Renal cortex interstitium (tissue), 15 donors: ENCODE measurements at places on chromosomes 2 and 18. TPM values are rescaled to one million over a fixed set of nuclear protein-coding genes. Genes with fewer than 3 reads are reported as not detected.

Gene CAVIN2
- polyA plus RNA-seq: 44.5 TPM

Gene FARP2
- 61.1 TPM for polyA plus RNA-seq

Gene ANAPC1
- polyA plus RNA-seq: 32.0 TPM

Gene PAIP2B
- polyA plus RNA-seq: 22.5 TPM

Gene OLA1
- 140 TPM for polyA plus RNA-seq

Gene QPCT
- polyA plus RNA-seq: 14.3 TPM

Gene LRRFIP1
- polyA plus RNA-seq: 76.2 TPM

Gene FEZ2
- 90.9 TPM for polyA plus RNA-seq

Gene NRP2
- polyA plus RNA-seq: 69.1 TPM
